ENCODE measurements at places on chromosomes 1 and 21.

GRCh38 chr1:190207733-190208132 lies 269.9 kb downstream of the BRINP3 start:
- DNase-seq = no peak

DNA sequence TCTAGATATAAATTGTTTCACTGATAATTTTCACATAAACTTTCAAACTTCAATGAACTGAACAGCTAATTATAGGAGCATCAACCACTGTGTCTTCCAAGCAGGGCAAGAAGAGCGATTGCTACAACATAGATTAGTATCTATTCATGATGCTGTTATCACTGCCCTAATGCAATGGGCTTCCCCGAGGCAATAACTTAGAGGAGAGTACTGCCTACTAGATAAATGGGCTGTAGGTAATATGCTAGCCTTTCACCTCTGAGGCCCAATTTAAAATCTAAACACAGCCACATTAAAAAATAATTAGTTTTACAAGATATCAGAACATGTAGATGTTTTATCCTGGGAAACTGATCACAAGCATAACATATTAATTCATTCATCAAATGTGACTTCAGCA lies 318.0 kb downstream of the VAV3 start:
- no peak for DNase-seq

- peak; percentile 27 for DNase-seq
These were observed 21.4 kb upstream of the LRRN2 start for GRCh38 chr1:204706838-204707509.

DNA sequence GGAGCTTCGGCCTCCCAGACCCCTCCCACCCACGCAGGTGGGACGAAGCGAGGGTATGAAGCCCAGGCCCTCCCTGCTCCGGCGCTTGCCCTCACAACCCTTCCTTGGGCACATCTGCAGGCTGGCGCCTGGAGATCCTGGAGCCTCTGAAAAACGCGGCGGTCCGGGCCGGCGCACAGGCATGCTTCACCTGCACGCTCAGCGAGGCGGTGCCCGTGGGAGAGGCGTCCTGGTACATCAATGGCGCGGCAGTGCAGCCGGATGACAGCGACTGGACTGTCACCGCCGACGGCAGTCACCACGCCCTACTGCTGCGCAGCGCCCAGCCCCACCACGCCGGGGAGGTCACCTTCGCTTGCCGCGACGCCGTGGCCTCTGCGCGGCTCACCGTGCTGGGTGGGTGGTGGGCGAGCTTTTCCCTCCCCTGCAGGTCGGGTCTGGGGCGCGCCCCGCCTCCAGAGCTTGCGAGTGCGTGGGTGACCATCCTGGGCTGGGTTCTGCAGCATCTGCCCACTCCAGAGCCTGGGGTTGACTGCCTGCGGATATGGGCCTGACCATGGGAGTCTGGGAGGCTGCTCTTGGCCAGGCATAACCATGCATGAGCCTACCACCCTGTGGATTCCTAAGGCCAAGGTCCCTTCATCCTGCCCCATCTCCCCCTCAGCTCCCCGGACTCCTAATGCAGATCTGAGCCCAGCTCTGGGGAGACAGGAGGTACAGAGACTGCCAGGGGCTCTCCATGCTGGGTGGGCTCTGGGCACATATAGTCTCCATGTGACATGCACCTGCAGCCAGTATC lies 89.8 kb downstream of the TRIM11 start:
- DNase-seq = no peak

DNA sequence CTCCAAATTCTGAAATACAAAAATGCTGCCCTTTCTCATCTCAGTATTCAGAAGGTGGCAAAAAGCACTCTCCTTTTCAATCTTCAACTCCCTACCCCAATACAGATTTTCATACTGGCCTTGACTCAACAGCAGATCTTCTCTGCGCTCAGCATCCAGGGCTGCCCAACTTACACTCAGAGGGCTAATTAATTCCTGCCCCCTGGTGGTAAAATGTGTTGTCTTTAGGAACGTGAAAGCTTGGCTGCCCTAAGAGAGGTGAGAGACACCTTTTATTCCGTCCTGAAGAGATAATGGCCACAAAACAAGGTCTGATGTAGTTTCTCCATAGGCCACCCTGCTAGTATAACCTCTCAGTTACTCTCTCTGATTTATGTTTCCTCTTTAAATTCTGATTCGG lies 25.0 kb downstream of the KRTAP24-1 start:
- DNase-seq = peak; percentile 62

DNA sequence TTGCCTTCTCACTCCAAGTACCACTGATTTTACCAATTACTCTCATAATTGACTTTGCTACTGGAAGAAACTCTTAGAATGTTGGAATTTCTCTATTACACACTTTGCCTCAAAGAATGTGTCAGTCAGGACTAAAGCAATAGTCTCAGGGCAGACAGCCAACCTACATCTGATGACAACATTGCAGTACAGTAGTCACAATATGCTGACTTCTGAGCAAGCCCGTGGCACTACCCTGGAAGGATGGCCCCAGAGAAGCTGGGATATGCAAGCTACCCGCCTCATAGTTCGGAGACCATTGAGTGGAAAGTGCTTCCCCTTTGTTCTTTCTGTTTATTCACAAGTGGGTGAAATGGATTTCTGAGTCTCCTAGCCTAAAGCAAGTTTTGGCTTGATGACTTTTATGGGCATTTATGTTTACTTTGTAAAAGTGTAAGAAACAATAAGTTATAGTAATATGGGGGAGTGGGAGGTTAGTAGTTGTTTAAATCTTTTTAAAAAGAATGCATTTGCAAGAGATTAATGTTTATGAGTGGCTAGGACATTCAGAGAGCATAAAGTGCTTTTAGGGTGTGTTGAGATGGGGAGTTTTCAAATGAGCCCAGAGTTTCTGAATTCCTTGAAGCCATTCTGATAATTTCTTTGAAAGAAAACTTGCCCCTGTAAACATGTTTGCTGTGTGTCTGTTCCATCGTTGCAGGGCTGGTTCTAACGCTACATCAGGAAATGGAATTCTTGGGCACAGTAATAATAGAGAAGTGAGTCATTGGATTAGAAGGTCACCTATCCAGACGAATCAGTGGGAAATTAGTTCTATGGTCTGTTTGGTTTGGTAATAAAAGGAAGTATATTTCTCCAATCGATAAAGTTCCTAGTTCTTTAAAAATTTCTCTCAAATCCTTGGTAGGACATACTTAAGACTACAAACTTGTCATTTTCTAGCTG lies 63.8 kb downstream of the LMO4 start:
- no peak for DNase-seq

- DNase-seq = no peak
These were observed 115.6 kb upstream of the KIF26B start for GRCh38 chr1:245039196-245039595.

GRCh38 chr1:183022202-183023145 lies 746 bp upstream of the LAMC1 start:
- peak; percentile 65 for DNase-seq
